ENCODE measurements at places on chromosomes 7 and 10.

GRCh38 chr10:62456611-62457101, 82.5 kb downstream of the ZNF365 start:
- DNase-seq = no peak

- DNase-seq = no peak
Observed at GRCh38 chr10:665579-666091, 23.8 kb downstream of the DIP2C start.

DNA sequence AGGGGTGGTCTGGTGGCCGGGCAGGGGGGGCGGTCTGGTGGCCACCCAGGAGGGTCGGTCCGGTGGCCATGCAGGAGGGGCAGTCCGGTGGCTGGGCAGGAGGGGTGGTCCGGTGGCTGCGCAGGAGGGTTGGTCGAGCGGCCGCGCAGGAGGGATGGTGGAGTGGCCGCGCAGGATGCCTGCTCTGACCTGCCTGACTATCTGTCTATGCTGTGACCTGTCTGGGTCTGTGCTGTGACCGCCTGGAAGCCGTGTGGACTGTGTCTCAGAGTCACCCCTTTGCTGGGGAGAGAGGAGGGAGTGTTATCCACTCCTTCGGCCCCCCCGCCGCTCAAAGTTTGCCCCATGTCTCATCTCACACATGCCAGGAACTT, 113.2 kb downstream of the ACTR3B start:
- no peak for DNase-seq

DNA sequence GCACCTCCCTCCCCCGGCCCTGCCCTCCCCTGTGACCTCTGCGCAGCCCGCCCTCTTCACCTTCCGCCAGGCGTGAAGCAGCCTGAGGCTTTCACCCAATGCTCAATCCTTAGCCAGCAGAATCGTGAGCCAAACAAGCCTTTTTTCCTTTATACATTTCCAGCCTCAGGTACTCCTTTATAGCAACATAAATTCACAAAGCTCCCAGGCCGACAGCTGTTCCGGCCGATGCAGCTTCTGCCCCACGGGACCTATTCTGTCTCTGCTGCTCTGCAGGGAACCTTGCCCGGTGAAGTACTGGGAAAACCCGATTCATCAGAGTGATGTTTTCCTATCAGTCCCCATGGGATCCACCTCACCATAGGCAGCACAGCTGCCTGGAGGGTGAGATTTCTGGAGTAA, 87.4 kb downstream of the CHST15 start:
- no peak for DNase-seq

DNA sequence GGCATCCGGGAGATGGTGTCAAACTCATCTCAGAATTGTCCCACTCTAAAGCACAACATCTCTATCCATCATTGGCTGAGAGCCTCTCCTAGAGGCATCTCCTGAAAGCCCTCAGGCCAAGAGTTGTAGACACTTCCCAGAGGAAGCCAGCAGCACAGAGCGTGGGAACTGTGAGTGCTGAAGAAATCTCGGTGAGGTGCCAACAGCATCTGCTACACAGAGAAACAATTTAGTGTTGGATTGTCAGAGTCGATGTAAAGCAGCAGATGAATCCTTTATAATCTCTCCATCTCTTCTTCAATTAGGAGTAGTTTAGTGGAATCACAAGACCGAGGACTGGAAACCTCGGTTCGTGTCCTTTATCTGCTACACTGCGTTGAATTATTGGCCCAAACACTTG, 172.2 kb downstream of the C7orf25 start:
- DNase-seq = no peak

GRCh38 chr10:62076891-62077290, 175.4 kb downstream of the ARID5B start:
- DNase-seq = no peak

DNA sequence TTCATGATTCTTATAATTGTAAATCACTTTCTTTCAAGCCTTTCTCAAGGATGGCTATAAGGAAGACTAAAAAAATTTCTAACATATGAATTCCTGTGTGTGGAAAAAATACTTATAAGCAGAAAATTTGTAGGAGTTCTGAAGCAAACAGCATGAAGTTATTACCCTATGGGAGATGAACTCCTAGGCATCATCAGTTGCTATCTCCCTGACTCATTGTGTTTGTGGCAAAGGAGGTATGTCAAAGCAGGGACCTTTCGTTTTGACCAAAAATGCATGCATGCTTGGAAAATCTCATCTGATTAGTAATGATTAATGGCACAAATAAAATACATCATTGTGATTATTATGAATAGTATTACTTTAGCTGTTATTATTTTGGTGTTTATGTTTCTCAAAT, 59.4 kb downstream of the CALCR start:
- no peak for DNase-seq

DNA sequence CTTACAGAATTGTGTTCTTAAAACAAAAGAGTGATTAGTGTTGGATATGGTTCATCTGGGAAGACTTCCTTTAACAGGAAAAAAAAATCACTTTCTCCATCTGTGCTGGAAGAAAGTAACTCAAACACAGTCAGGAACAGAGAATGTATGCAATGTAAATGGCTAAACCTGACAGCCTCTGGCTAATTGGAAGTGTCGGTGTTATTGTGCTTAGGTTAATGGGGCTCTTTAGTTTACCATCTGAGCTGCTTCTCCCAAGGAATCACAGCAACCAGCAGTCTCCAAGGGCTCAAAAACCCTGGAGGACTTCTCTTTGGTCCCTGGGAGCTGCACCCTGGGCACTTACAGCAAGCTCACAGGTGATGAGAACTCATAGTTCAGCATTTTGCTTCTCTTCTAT, 724.5 kb downstream of the LRMDA start:
- DNase-seq = no peak

DNA sequence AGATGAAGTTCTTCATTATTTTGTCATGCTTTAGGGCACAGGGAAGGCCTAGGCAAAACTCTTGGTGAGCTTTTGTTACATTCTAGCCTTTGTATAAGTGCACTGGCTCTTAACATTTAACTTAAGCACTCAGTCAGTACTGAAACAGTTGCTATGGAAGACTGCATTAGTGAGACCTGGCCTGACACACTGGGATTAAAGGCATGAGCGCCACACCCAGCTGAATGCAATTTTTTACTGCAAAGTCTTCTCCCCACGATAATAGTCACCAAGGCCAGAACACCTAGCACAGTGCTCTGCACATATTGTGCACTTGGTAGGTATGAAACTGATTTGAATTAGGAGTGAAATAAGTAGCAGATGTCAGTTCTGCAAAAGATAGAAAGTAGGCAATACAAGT, 41.2 kb upstream of the ZNF138 start:
- no peak for DNase-seq

DNA sequence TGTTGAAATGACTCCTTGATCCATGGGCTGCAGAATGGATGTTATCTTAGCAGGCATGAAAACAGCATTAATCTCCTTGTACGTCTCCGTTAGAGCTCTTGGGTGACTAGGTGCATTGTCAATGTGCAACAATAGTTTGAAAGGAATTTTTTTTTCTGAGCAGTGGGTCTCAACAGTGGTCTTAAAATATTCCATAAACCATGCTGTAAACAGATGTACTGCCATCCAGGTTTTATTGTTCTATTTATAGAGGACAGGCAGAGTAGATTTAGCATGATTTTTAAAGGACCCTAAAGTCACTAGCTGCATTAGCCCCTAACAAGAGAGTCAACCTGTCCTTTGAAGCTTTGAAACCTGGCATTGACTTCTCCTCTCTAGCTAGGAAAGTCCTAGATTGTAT, 64.0 kb downstream of the NRF1 start:
- DNase-seq = no peak

GRCh38 chr7:50826371-50827172, 43.9 kb upstream of the GRB10 start:
- no peak for DNase-seq

Measured in HAP-1 (cell line).